ENCODE measurements at places on chromosomes 7 and 10.

- DNase-seq, result no peak
These were observed 121.5 kb downstream of the SEMA3D start for GRCh38 chr7:85065306-85065705.

- peak; percentile 15 for DNase-seq
These were observed 202.7 kb downstream of the EBF3 start for GRCh38 chr10:129761197-129761972.

DNA sequence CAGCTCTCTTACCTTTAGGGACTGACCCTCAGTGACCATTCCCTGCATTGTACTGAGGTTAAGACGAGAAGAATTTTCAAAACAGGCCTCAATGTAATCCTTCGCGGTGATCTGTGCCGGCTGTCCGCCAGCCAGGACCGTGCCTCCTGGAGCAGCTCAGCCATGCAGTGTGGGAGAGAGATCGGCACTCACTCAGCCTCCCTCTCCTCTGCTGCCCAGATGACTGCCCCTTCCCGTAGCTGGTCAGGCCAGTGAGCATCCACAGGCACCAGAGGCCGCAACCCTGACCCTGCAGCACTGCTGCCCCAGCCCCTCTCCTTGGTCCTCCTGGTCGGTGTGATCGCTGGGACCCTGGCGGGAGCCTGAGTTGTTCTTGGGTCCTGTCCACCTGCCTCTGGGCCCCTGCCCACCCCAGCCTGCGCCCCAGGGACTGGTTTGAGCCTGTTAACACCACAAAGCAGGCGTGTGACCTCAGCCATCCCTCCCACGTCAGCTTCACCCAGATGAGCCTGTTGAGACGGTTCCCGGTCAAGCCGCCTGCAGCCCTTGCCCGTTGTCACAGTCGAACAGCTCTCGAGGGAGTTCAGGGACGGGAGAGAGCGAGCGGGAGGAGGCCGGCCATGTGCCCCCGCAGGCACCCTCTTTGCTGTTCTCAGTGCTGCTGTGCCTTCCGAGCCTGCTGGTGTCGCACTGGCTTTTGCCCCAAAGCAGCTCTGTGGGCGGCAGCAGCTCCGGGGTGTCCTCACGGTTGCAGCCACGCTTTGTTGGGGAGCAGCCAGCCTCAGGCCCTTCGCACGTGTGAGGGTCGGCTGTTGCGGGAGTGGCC lies 37.2 kb downstream of the NKX6-2 start:
- DNase-seq, result no peak

- no peak for DNase-seq
These were observed at the start of gene LRRC17 for GRCh38 chr7:102912742-102913141. LRRC17 (plus strand) TSS chr7:102913000; CDS start chr7:102933914, 20,914 bp downstream.

- no peak for DNase-seq
These were observed 2.3 kb downstream of the DNTT start for GRCh38 chr10:96306516-96306915.

DNA sequence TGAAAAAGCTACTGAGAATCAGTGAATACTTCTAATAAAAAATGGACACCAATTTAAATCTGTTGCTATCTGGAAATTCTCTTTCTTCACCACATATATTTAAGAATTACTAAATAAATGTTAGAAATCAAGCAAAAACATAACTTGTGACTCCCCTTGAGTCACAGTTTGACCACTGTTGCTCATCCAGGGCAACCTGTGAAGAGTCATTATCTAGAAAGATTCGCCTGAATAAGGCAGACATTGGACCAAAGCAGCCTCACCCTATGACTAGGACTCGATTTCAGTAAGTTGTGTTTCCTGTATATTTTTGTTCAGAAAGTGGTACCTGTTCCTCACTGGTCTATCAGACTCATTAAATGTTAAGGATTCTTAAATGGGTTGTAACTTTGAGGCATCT lies 572.4 kb downstream of the ATRNL1 start:
- DNase-seq, result no peak

GRCh38 chr10:60048091-60048501 lies 141.7 kb upstream of the CCDC6 start:
- no peak for DNase-seq

DNA sequence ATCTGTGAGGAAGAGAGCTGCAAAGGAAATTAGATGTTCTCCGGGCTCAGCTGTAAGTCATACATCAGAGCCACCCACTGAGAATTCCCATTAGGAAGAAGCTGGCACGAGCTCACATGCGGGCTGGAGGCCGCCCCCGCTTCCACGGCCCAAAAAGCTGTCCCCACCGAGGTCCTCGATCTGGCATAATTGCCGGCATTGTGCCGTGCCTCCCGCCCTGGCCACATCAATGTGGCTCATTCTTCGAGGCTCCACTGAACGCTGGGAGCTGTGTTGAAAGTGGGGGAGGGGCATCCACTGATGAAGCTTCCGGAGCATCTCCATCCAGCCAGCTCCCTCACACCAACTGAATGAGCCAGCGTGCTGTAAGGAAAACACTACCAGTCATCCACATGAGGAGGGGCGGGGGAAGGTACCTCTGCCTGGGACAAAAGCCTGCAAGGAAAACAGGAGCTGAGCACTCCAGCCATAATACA lies 173.1 kb downstream of the PTPRN2 start:
- DNase-seq, result no peak

- DNase-seq, result no peak
These were observed 100.2 kb downstream of the LRMDA start for GRCh38 chr10:75531571-75532031.

DNA sequence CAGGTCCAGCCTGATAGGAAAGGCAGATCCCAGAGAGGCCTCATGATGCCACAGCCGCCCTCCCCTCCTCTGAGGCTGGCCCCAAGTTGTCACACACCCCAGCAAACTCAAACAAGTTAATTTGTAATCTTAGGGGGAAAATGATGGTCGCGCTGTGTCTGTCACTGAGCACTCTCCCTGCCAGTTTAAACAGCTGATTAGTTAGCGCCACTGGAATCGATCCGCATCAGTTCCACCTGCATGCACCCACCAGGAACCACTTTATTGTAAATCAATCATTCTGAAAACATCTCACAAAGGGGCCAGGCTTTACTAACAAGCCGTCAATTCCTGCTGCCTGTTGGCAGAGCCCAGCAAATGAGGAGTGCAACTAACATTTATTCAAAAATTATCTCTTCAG lies 870.9 kb downstream of the KCNMA1 start:
- no peak for DNase-seq

DNA sequence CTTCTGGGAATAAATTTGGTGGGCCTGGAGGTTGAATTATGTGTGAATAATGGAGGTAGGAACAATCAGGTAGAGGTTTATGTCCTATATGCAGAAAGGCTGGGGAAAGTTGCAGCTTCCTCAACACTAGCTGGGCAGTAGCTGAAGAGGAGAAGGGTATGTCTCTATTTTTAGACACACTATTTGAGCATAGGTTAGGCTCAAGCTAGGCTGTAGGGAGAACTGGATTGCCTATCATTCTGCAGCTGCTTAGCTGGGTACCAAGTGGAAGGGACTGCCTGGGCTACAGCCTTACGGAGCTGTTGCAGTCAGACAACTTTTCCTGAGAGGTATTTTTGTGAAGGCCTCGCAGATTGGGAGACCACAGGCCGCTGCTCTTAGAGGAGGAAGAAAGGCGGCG lies 67.9 kb downstream of the DENND11 start:
- no peak for DNase-seq
